Kidney tubule cell (primary cell): ENCODE measurements at places on chromosomes 7 and 10.

DNA sequence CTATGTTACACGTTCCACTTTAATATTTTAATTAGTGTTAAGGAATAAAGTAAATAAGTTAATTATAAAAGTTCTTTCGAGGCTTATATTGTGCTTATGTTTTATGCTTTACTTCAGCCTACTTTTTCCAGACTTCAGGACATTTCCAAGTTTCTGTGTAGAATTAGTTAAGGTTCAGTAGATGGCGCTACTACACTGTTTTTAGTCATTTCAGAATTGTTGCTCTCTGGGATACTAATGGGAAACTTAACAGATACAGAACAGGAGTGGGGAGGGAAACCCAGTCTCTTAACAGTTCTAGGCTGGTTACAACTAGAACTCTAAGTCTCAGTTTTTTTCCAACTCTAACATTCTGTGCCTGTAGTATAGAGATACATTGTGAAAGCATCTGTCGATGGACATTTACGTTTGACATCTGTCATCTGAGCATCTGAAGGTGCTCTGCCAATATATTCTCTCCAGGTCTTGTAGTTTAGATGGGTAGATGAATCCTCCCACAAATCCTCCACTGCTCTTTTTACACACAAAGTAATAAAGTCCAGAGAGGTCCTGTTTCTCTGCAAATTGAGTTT, 56.8 kb upstream of the FAM171A1 start:
- peak; percentile 56 for DNase-seq

DNA sequence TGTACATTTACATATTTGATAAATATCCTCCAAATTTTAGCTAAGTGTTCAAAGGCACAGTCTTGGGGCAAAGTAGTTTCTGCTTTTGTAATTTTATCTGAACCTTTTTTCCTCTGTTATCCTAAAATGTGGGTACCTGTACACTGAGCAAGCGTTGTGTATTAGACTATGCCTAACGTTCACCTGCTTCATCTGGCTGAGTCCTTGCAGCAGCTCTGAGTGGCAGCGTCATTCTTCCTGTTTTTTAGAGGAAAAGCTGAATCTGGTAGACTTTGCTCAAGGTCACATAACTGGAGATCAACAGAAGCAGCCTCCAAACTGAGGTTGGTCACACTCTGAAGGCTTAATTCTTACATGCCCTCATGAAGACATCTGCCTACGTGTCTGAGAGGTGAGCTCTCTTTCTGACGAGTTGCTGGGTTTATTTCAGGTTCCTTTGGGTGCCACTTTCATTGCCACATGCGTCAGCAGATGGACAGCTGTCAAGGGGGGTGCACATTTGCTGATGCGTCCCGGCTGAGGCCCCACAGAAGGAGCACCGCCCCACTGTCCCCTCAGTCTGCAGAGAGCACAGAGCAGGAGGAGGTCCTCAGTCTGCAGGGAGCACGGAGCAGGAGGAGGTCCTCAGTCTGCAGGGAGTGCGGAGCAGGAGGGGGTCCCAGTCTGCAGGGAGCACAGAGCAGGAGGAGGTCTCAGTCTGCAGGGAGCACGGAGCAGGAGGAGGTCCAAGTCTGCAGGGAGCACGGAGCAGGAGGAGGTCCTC, 406.5 kb upstream of the SHH start:
- no peak for DNase-seq

DNA sequence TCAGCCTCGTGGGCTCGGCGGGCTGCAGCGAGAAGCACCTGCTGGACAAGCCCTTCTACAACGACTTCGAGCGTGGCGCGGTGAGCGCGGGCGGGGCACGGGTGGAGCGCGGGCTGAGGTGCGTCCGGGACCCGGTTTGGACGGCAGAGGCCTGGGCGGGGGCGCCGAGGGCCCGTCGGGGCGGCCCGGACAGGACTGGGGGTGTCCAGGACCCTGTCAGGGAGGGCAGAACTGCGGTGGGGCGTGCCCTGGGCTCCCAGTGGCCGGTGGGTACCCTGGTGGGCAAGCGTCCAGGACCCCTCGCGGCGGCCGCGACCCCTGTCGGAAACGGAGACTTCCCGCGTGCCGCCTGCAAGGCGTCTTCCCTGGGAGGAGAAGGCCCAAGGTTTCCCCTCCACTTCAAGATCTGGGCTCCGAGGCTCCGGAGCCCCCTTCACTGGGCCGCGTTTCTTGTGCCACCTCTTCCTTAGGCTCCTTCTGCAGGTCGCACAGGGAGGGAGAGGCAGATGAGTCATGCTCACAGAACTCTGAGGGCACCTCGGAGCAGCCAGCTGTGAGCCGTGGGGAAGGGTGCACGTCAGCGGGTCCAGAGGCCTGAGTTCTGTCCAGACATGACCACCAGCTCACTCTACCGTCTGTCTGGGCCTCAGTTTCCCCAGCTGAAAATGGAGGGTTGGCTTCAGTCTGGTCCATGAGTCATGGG, 485 bp downstream of the ALOX5 start:
- DNase-seq: peak; percentile 53

DNA sequence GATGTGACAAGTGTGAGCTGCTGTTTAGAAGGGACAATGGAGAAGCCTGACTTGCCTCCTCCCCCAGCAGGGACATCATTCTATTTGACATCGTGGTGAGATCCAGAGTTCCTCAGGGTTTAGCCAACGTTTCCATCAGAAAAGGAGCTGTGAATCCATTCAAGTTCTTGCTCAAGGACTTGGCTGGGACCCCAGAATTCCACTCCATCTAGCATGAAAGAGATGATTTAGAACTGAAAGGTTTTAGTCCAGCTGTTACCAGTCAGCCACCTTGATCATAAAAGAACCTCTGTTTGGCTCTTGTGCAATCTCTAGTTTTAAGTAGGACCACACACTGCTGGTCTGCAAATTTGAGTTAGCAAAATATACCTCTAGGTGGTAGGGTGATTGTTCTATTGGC, 337.6 kb downstream of the FRMD4A start:
- DNase-seq: peak; percentile 8

DNA sequence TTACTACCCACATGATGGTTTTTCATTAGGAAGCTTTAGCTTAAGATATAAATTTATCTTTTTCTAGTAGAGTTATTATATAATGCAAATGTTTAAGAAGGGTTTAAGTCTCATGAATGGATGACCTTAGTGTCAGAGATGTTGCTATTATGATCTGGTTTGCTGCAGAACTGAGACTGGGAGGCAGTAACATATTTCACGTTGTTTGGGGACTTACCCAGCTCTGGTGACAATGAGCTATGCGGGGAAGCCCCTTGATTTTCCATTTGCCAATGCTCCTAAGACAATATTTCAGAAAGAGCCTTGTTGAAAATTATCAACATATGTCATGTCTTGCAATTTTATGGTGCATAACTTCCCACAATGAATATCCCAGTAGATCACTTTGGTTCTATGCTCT, 754.6 kb downstream of the REEP3 start:
- no peak for DNase-seq

GRCh38 chr10:5895804-5896203, 5.8 kb downstream of the FBH1 start:
- no peak for DNase-seq

GRCh38 chr10:52276163-52276562, 37.9 kb upstream of the DKK1 start:
- DNase-seq: no peak

DNA sequence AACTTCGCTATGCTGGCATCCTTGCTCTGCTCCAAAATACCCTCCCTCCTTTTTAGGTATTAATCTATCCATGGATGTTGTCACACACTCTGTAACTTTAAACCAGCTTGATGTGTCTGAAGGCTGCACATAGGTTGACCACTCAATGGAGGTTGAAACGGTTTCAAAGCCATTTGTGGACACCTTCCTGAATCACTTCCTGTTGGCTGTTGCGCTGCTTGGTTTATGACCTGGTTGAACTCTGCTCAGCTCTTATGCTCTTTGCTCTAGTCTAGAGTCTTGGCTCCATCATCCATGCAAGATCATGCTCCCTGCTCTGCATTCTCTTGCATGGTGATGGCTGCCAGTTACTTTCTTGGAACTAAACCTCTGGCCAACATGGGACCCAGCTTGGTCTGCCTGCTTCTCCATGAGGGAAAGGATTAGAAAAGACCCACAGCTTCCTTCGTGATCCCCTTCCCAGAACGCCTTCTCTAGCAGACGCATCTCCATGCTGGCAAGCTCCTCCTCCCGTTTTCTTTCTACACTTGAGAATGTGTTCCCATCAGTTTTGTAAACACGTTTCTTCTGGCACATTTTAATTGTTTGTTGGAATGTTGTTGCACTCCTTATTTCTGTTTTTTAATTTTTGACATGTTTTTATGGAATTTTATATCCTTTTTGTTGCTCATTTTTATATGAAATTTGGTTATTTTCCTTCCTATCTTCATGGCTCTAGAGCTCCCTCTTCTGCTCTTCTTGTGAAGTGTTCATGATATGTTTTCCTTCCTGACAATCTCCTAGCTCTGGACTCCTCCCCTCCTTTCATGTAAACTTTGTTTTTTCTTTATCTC, 149.8 kb downstream of the XPNPEP1 start:
- DNase-seq: peak; percentile 16

DNA sequence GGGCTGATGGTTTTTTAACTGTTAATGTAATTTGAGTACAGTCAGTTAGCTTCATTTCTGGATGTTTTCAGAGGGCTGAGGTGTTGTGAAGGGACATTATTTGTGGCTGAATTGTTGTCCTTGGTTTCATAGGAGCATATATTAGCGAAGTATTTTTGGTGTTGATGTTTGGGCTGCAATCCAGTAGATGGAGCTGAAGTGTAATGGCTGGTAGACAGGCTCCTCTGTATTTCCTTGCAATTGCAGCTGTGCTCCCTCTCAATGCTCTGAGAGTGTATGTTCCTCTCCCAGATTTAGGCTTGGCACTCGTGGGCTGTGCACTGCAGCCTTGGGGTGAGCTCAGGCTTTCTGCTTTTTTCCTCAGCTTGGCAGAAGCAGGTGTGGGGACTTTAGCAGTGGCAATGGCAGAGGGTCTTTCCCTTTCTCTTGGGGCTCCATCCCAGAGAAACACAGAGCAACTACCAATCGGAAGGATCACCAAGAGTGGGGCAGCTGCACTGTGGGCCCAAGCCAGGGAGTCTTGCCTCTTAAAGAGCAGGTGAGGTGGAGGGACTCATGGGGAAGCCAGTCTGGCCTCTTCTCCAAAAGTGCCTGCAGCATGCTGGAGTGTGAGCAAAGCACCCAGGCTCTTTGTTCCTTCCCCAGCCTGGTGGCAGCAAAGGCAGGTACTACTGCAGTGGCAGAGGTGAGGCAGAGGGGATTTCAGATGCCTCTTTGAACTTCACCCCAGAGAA, 544.4 kb downstream of the SH2D4B start:
- peak; percentile 14 for DNase-seq

- DNase-seq: no peak
Observed at GRCh38 chr10:116278846-116279245, 5.8 kb upstream of the GFRA1 start.

DNA sequence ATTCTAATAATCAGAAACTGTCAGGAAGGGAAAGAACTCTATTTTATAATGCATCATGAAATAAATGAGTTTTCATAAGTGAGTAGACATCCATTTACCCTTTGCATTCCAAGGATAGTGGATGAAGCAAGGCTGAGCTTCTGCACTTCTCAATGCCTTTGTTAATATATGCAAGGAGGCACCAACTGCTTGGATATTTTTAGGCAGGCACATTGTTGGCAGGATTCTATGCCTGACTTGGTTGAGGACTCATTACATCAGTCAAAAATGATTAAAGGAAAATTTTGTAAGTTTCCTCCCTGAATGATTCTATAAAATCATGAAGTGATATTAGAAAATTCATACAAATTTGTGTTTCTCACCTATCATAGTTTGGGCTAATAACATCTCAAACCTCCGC, 612.2 kb upstream of the POM121L12 start:
- no peak for DNase-seq

GRCh38 chr7:135665042-135665441, 2.7 kb downstream of the STMP1 start:
- DNase-seq: no peak
